ENCODE measurements at places on chromosomes 7 and 10. TPM values are rescaled to one million over a fixed set of nuclear protein-coding genes. Genes with fewer than 3 reads are reported as not detected.

Gene CUZD1
- 0.35 TPM for total RNA-seq

Gene TMEM130
- not detected for total RNA-seq

Gene TRDMT1
- 2.0 TPM for total RNA-seq

Gene LLCFC1
- total RNA-seq, result not detected

Gene HMX3
- not detected for total RNA-seq

Gene HTR7
- 0.58 TPM for total RNA-seq

Gene CCDC172
- not detected for total RNA-seq

Gene LRIT1
- total RNA-seq, result not detected

Gene VWDE
- total RNA-seq, result not detected

Gene UBN2
- total RNA-seq, result 9.3 TPM

Gene CALN1
- not detected for total RNA-seq

Gene NME8
- not detected for total RNA-seq

Gene PRKAR1B
- 31.9 TPM for total RNA-seq

Gene TMEM213
- total RNA-seq, result not detected

Gene HOXA6
- 0.19 TPM for total RNA-seq

Gene SEPTIN14
- not detected for total RNA-seq

Gene GHRHR
- total RNA-seq, result not detected

Gene AIFM2
- 2.3 TPM for total RNA-seq

Gene MCM10
- 2.9 TPM for total RNA-seq

All from glomerular endothelial cell (primary cell).